ENCODE measurements at places on chromosomes 1 and 21.

DNA sequence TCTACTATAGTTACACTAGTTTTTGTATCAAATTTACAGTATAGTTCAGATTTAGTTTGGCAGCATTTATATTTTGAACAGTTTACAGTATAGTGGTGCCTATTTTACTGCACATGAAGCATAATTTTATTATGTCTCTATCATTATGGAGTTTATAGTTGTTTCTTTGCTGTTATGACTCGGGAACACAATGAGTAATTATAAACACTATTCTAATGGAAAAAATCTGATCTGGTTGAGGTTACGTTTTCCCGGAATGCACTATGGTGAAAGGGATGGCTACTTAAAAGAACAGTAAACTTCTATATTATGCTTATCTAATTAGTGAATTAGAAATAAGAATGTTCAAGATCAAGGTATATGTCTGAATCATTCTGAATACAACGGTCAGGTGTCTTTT lies 10.6 kb downstream of the LCA5L start:
- no peak for DNase-seq

DNA sequence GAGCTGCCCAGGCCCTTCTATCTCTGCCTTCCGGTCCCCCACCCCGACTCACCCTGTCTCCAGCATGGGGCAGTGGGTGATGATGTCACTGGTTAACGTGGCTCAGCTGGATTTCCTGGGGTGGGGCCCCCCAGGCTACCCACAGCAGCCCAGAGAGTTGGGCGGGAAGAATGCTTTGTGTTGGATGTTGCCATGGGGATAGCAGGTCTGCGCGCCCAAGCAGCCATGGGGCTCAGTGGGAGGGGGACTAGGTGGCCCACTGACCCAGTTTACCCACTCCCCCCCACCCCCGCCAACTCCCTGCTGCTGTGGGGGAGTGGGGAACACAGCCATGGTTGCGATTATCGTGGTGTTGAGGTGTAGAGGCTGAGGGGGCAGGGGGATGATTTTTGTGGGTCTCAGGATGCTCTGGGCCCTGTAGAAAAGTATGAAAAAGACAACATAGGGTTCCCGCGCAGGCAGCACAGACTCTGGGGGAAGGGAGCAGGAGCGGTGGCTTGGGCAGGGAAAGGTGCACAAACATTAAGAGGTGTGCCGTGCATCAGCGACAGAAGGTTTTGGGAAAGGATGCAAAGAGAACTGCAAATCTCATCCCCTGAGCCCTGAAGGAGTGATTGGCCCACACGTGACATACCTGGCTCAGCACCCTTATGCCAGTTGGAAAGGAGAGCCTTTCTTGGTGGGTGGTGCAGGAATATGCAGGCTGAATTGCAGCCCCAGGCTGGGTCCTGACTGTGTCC lies 8.5 kb downstream of the CELSR2 start:
- DNase-seq = no peak

GRCh38 chr1:40314721-40315238 lies 2.3 kb downstream of the COL9A2 start:
- DNase-seq = no peak

DNA sequence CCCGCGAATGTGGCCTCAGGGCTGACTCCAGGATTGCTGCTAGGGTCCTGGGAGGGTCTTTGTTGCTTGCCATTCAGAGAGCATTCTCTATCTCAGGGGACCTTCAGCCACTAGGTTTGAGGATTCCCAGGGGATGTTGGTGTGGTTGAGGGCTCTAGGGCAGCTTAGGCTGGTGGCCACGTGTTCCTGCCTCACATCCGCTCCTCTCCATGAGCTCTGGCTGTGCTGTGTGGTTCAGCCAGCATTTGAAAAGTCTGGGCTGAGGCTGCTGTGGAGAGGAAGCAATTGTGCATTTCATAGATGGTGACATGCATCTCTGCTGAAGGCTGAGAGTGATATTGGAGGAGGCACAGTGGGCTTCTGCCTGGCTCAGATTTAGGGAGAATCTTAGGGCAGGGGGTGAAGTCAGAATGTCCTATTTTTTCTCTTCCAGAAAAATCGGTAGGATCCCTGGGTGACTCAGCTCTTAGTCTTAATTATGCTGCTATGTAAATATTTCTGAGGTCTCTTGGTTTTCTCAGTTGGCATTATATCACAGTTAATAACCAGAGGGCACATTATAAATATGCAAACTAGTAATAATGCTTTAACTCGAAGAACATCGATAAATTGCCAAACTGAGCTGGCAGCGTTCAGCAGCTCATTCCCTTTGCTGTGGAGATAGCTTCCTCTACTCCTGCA lies 182.3 kb downstream of the CAMTA1 start:
- no peak for DNase-seq

DNA sequence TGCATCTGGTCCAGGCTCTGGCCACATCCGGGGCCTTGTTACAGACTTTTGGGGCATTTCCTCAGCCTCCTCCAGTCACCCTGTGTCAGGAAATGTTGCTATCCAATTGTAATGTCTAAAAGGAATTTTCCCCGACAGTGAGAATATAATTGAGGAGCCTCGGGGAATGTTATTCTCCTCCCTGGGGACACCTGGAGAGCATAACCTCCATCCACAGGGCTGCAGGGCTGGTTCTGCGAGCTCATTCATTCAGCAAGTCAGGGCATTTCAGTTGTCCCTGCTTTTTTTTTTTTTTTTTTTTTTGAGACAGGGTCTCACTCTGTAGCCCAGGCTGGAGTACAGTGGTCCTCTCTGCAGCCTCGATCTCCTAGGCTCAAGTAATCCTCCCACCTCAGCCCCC lies 72.6 kb downstream of the MDM4 start:
- no peak for DNase-seq

DNA sequence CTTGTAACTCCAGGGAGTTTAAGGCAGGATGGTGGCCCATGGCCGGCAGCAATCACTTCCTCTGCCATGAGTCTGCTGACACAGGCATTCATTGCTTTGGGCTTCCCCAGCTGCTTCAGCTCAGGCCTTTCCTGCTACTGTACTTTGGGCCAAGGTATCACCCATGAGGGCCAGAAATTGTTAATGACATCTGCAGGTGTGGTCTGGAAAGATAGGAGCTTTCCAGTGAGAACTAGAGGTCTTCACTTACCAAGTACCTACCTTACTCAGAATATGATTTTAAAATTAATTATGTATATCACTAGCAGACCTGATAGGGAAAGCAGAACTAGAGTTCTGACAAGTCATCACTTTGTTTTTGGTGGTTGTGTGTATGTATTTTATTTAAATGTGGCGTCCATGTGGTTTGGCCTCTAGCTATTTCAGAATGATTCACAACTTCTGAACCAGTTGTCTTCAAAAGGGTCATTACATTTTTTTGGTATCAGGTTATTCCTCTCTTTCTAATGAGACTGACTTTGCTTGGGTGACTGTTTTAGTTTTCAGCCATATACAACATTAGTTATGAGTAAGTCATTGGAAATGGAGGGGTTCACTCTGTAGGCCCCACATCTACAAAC lies 2.7 kb downstream of the RGL1 start:
- DNase-seq = no peak

- DNase-seq = no peak
Measured at GRCh38 chr21:15272171-15272570, 207.4 kb upstream of the NRIP1 start.

DNA sequence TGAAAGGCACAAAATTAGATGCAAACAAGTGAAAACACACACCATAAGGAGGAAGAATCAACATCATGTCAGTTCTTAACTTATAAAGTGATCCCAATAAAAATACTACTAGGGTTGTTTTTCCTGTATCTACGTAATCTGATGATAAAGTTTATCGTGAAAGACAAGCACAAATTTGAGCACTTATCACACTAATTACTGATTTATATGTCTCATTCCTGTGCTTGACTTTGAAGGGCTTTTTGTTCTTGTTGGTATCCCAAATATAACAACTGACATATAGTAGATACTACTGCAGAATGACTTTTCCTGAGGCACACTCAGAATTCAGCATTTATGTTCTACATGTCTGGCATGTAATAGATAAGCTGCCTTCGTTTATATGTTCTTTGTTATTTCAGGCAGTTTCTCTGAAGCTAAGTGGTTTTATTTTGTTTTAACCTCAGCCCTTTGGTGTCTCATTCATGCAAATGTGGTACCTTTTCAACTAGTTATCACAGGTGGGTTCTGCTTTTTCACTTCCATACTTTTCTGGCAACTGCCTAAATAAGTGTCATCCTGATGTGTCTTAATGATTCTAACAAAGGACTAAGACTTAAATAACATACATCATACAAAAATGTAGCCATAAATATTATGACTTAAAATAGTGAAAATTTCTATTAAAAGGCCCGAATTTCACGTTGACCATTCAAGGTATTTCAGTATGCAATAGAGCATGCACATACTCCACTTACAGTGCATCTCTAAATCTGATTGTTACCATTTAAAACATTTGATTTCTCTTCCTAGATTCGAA lies 73.2 kb downstream of the LRRC8C start:
- no peak for DNase-seq

- no peak for DNase-seq
Measured at GRCh38 chr1:174428033-174428432, 19.7 kb upstream of the GPR52 start.

DNA sequence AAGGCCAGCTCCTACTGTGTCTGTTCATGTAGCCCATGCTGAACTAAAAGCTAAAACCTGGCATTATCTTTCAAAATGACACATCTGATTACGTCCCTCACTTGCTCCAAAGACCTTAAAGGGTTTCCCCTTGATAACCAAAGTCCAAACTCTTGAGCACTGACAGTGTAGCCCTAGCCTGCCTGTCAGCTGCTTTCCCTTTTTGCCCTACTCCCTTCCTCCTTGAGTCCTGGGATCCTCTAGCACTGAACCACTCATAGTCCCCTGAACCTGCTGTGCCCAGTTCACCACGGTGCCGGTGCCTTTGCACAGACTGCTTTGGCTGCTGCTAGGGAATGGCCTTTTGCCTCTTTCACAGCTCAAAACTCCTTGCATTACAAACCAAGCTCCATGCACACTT lies 67.5 kb downstream of the PLXNA2 start:
- no peak for DNase-seq

DNA sequence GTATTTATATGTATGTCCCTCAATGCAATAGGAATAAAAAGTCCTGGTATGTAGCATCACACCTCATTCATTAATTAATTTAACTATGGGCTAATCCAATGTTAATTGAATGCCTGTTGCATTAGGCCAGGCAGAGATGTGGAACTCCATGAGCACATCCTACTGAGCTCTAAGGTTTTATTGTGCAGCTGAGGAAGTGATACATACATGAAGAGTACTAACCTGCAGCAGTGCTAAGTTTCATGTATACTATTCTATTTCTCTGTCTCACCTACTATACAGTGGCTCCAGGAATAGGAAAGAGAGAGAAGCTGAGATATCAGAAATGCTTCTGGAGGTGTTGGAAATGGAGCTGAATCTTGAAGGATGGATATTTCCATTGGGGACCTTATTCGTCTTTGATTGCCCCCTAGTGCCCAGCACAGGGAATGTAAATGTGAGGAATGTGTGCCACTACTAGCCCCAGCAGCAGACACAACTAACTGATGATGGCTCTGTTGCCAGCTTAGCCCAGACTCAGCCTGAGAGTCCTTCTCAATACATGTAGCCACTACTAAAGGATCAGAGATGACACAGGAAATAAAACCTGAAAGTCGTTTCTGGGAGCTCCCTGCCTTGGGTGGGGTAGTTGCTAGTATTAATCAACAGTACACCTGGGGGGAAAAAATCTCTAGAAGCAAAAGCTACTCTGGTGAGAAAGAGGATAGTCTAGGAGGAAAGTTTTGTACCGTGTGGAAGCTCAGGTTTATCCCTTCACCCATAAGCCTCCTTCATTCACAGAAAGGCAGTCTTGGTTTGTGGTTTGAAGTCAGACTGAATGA lies 173.3 kb upstream of the FOXD3 start:
- DNase-seq = peak; percentile 69

DNA sequence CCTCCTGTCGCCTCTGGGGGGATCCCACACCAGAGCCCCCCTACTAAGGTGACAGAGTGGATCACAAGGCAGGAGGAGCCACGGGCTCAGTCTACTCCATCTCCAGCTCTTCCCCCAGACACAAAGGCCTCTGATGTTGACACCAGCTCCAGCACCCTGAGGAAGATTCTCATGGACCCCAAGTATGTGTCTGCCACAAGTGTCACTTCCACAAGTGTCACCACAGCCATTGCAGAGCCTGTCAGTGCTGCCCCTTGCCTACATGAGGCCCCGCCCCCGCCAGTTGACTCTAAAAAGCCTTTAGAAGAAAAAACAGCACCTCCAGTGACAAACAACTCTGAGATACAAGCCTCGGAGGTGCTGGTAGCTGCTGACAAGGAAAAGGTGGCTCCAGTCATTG lies 42.2 kb downstream of the ZBTB17 start:
- DNase-seq = no peak

DNA sequence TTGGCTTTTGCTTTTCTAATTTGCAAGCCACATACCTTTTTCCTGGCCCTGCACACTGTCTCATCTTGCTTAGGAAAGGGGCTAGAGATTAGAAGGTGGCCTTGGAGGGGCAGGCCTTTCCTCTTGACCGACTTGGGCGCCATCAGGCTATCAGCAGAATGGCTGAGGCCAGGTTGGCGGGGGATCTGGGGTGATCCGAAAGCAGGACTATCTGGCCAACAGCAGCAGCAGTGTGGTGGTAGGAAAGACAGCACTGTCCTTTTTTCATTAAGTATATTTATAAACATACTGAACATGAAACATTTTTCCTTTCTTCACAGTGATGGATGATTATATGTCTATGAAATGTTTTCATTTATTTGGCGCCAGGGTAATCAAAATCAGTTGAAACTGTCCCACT lies 23.5 kb upstream of the RUNX1 start:
- no peak for DNase-seq

GRCh38 chr1:10456661-10457060 lies 6.8 kb downstream of the CORT start:
- no peak for DNase-seq

DNA sequence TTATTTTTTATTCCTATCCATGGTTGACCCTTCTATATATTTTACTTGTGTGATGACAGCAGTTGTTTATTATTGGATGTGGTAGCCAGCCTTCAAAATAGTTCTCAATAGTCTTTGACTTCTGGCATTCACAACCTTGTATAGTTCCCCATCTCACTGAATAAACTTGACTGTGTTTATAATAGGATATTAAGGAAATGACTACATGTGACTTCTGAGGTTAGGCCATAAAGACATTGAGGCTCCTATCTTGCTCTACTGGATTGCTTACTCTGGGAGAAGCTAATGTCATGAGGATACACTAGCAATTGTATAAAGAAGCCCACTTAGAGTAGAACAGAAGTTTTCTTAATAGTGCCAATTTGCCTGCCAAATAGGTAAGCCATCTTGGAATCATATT lies 231.8 kb downstream of the NEGR1 start:
- DNase-seq = no peak

- DNase-seq = peak; percentile 54
Measured at GRCh38 chr1:233094691-233095090, 144.3 kb downstream of the NTPCR start.

GRCh38 chr1:172145656-172146055 lies 274.8 kb upstream of the C1orf105 start:
- DNase-seq = no peak
